NCI-H187 (cell line): ENCODE measurements at places on chromosomes 5 and 9.

DNA sequence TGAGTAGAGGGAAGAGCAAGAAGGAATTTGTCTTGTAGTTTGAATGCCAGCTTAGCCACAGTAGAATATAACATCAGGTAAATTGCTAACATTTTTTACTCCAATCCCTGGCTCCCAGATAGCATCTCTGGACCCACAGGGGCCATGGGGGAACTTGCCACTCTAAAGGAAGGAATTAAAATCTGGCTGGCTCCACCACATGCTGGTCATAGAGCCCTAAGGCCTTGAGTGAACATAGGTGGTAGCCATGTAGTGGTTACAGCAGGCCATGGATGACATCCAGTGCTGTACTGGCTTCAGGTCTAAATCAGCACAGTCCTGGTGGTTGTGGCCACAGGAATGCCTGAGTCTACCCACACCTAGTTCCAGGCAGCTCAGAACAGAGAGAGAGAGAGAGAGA lies 109.9 kb upstream of the RGMB start:
- DNase-seq, result no peak

GRCh38 chr5:135559354-135559753 lies 19.4 kb downstream of the CXCL14 start:
- no peak for DNase-seq

GRCh38 chr9:34437006-34437925 lies 21.1 kb downstream of the FAM219A start:
- DNase-seq, result peak; percentile 27

DNA sequence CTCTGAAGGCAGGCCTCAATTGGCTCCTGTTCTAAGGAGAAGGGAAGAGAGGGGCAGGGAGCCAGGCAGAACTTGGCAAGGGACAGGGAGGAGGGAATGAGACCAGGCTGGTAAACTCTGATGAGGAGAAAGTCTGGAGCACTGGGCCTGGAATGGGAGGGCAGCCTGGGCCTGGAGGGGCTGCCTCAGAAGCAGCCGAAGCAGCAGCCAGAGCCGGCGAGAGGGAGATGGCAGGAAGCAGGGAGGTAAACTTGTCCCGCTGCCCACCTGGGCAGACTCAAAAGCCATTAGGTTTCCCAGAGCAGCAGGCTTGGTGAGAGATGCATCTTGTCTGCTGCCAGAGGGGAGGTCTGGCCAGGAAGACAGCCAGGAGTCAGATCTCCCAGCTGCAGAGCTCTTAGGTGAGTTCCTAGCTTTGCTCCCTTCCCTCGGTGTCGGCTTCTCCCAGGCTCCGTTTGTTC lies 37.0 kb upstream of the CRB2 start:
- DNase-seq, result no peak

GRCh38 chr9:132849185-132849706 lies 28.8 kb downstream of the AK8 start:
- no peak for DNase-seq

DNA sequence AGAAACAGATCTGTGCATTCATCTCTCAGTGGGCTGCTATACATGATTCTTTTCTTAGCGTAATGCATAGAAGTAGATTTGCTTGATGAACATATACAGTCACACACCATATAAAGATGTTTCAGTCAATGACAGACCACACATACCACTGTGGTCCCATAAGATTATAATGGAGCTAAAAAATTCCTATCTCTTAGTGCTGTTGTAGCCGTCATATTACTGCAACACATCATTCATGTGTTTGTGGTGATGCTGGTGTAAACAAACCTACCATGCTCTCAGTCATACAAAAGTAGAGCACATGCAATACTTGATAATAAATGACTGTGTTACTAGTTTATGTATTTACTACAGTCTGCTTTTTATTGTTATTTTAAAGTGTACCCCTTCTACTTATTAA lies 214.3 kb downstream of the ARHGAP26 start:
- DNase-seq, result no peak

DNA sequence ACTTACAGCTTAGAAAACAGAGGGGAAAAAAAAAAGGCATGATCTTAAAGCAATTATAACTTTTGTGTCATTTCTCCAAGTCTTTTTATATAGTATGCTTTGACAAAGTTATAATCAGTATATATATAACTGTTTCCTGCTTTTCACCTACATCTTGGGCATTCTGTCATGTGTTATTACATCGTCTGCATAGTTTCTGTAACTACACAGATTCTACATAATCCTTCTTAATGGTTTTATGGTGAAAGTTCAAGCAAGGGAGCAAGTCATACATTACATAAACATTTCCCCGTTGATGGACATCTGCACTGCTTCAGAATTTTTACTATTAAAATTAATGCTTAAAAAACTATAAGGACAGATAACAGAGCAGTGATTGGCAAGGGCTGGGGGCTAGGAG lies 12.1 kb downstream of the FEM1C start:
- DNase-seq, result no peak

DNA sequence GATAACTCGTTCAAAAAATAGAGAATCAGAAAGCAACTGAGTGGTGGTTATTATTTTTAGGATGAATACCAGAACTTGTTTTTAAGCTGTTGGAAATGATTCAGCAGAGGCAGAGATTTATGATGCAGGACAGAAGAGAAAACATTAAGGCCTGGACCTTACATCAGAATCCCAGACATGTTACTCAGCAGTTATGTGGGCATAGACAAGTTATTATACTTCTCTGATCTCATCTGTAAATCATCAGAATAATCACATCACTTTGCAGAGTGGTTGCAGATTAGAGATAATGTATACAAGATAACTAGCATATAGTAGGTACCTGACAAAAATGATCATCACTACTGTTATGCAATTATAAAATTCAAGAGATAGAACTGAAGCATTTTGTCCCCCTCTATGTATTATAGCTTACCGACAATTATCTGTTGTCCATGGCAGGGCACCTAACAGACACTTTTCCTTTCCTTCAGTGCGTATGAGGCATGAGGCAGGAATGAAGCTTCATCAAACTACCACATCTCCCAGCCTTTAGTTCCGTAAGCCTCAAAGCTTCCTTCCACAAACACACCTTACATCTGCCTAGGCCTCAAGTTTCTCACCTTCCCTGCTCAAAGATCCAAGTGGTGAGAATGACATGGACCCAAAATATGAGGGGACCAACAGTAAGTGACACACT lies 165.9 kb downstream of the DENND1A start:
- no peak for DNase-seq

DNA sequence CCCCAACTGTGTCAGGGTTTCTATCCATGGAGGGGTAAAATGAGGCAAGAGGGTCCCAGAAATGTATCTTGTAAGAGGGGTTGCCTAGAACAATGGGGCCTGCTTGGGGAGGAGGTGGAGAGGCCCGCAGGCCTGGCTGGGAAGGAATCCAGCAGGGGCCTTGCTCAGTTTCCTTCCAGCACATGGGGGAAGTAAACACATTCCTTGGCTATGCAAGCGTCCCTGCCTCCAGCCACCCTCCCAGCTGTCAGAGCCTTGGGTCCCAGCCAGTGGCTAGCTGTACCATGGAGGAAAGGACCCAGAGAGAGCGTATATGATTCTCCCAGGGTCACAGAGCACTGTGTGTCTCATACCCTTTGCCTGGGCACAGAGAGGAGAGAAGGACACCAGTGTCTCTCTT lies 71.1 kb upstream of the IL17B start:
- no peak for DNase-seq

- DNase-seq, result no peak
Measured at GRCh38 chr5:171162596-171162995, 146.5 kb upstream of the TLX3 start.
